ENCODE measurements at places on chromosomes 2 and 18. TPM values are rescaled to one million over a fixed set of nuclear protein-coding genes. Genes with fewer than 3 reads are reported as not detected.
A peak's percentile ranks its signal among the peaks of the same experiment; 100 is the strongest.

GRCh38 chr2:12761104-12761503 lies 44.4 kb downstream of the TRIB2 start:
- no peak for DNase-seq

DNA sequence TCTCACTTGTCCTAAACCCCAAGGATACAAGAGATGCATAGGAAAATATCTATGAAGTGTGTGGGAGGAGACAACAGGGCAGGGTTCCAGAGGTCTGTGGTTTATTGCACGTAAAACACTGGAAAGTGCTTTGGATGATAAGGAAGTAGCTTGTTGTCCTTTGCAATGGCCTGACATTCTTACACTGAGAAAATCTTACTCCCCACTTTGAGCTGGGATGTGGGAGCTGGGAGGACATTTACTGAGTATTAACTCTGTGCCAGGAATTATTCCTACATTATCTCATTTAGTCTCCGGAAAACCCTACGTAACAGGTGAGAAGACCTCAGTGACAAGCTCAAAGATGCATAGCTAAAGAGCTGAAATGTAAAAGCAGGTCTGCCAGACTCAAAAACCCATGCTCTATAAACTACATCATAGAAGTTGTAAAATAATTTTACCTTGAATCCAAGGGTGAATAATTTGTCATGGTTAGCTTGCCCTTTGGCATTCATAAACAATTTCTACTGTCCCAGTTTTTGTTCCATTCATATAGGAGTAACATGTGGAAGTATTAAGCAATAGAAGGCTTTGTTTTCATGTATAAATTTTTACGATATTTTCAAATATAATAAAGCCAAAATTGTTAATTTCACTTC lies 9.2 kb upstream of the GALNT3 start:
- no peak for DNase-seq

DNA sequence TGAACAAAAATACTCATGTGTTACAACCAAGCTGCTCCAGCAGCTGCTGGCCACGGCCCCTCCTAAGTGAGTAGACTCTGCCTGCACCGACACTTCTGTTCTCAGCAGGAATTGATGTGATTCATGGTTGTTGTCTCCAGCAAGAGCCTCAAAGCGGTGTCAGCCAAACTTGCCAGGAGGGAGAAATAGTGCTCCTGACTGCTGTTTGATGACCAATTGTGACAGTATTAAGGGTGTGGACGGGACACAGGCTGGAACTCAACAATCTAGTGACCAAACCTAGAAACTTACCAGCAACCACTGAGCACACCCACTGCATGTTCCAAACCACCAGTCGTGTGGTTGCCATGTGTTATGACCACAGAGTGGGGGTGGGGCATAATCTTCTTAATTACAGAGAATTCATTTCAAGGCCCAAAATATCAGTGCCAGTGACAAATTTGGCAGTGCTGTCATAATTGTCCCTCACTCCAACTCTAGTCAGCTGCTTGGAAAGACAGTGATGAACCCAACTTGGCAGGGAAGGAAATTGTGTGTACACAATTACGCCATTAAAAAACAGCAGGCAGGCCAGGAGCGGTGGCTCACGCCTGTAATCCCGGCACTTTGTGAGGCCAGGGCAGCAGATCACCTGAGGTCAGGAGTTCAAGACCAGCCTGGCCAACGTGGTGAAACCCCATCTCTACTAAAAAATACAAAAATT lies 30.4 kb downstream of the FBLN7 start:
- peak; percentile 68 for DNase-seq

GRCh38 chr2:131148426-131148825 lies 43.3 kb downstream of the PLEKHB2 start:
- DNase-seq: no peak

The NETO1 gene
- total RNA-seq: not detected

DNA sequence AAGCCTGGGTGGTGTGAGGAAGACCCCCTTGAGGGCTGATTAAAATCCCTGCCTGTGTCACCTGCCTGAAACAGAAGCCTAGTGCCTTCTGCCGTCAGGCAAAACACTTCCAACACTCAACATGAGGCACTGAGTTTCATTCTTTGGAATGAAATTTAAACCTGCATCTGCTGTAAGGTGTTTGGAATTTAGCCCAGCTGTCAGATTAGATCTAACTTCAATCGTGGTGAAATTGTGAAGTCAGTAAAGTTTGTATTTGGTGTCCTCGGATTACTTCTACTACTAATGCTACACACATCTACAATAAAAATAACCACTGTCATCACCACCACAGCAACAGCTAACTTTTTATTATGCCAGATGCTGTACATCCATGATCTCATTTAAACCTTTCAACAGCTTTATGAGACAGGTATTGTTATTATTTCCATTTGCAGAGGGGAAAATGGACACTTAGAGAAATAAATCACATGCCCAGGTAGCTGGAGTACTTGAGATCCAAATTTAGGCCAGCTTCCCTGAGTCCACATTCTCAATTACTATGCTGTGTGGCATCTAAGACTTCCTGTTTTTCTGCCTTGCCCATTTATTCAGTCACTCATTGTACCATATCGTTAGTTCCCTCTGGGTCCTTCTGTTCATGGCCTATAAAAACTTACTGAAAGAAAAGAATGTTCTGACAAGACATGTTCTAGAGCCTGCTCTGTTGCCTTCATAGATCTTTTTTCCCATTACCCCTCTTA lies 98.2 kb upstream of the GCFC2 start:
- DNase-seq: no peak

- no peak for DNase-seq
Measured at GRCh38 chr18:34913837-34914661, 127.2 kb upstream of the MAPRE2 start.

The PIEZO2 gene
- 7.3 TPM for total RNA-seq

The SERPINB13 gene
- not detected for total RNA-seq

GRCh38 chr18:12606592-12607315 lies 51.2 kb downstream of the SPIRE1 start:
- no peak for DNase-seq

The PID1 gene
- 83.3 TPM for total RNA-seq

- no peak for DNase-seq
Measured at GRCh38 chr2:117551858-117552257, 262.6 kb upstream of the DDX18 start.

DNA sequence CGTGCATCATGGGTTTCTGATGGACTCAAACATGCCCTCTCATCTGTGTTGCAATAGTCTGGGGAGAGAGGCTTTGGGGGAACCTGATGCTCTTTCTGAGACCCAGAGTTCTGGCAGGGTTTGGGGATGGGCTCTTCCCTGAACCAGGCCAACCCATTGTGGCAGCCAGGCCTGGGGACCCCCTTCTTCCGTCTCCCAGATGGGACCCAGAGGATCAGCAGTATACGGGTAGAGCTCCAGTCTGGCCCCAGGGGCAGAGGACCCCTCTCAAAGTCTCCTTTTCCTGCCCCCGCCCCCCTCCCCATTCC lies 333.7 kb downstream of the DYSF start:
- no peak for DNase-seq

DNA sequence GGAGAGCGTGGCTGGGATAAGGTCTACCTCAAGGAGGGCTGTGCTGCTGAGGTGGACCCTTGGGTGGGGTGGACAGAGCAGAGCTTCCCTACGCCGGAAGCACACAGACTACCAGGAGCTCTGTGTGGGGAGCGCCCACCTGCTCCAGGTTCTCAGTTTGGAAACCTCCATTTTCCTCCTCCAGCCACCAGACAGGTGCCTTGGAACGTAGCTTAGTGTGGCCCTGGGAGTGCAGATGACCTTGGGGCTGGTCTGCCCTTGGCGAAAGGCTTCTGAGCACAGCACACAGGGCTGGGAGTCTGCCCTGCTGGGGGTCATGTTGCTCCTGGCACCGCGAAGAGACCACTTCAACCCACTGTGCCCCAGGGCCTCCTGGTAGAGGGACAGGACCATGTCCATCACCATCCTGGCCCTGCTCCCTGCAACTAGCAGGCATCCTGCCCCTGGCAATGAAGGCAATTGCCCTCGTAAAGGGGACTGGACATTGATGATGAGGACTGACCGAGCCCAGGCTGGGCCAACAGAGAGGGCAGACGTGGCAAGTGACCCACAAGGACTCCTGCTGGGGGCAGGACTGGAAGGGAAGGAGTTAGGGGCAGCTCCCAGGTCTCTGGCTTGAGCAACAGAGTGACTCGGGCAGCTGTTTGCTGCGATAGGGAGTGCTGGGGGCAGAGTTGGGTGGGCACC lies 214.7 kb downstream of the CYP26B1 start:
- DNase-seq: peak; percentile 30

The ASAP2 gene
- total RNA-seq: 4.0 TPM

The BCL11A gene
- total RNA-seq: 0.50 TPM

GRCh38 chr18:35588995-35589394 lies 7.5 kb downstream of the GALNT1 start:
- DNase-seq: no peak

The PLEKHH2 gene
- total RNA-seq: 1.6 TPM

- no peak for DNase-seq
Measured at GRCh38 chr2:10977621-10978020, 65.9 kb downstream of the KCNF1 start.

DNA sequence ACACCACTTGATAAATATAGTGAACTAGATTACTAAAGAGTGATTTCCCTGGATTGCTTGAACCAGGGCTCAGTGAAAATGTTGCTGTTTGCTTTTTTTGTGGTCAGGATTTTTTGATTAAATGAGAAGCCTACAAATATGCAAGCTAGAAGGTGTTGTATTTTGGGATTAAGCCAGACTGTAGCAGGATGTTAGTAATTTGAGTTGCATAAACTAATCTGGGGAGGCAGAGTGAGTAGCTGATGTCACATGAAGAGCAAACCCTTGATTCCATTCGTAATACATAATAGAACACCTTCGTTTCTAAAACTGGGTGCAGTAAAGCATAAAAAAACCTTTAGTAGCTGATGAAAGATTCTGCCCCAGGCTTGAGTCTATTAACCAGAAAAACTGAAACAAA lies 32.0 kb downstream of the NEDD4L start:
- no peak for DNase-seq

DNA sequence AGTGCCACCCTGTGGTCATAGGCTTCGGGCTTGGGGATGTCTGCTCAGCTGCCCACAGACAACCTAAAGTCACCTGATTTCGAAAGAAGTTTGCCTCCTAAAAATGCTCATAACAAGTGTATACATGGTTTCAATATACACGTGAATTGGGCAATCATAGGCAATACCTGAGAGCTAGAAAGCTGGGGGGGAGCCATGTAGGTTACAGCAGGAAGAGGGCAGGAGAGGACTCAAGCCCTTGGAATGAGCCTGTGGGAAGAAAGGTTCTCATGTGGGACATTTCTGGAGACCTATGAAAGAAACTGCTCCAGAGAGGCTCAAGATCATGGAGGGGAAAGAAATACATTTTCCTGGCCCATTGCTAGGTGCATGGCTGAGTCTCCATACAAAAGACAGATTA lies 109.7 kb downstream of the ACOXL start:
- DNase-seq: no peak

DNA sequence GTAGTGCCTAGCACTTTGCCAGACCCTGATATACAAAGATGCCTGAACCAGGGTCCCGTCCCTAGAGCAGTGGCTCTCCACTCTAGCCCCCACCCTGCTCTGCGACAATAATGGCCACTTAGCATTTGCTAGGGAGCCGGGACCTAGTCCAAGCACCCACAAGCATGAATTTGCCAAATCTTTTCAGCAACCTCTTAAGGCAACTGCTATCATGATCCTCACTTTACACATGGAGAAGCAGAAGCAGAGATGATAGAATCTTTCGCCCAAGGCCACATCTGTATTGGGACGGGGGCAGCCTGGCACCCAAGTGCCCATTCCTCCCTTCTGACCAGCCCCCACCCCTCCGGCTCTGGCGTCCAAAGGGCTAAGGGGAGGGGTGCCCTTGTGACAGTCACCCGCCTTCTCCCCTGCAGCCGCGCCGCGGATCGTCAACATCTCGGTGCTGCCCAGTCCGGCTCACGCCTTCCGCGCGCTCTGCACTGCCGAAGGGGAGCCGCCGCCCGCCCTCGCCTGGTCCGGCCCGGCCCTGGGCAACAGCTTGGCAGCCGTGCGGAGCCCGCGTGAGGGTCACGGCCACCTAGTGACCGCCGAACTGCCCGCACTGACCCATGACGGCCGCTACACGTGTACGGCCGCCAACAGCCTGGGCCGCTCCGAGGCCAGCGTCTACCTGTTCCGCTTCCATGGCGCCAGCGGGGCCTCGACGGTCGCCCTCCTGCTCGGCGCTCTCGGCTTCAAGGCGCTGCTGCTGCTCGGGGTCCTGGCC lies 13.0 kb downstream of the SIGLEC15 start:
- peak; percentile 83 for DNase-seq

The PAX8 gene
- 0.65 TPM for total RNA-seq

The SP9 gene
- total RNA-seq: not detected

The AGXT gene
- total RNA-seq: 1,805 TPM

GRCh38 chr2:196263181-196263747 lies 91.9 kb upstream of the STK17B start:
- no peak for DNase-seq

DNA sequence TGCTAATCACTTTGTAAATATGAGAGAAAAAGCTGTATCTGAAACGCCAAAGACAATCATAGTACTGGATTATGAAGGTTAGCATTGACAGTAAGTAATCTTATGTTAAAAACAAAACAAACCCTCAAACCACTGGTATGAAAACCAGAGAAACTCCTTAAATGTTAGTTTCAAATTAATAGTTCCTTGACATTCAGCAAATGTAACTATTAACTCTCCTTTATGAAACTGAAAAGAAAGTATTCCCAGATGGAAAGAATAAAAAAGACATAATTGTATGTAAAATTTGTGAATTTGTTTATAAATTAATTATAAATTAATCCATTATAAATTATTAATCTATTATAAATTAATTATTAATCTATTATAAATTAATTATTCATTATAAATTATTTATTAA lies 12.3 kb downstream of the FASTKD1 start:
- DNase-seq: no peak

DNA sequence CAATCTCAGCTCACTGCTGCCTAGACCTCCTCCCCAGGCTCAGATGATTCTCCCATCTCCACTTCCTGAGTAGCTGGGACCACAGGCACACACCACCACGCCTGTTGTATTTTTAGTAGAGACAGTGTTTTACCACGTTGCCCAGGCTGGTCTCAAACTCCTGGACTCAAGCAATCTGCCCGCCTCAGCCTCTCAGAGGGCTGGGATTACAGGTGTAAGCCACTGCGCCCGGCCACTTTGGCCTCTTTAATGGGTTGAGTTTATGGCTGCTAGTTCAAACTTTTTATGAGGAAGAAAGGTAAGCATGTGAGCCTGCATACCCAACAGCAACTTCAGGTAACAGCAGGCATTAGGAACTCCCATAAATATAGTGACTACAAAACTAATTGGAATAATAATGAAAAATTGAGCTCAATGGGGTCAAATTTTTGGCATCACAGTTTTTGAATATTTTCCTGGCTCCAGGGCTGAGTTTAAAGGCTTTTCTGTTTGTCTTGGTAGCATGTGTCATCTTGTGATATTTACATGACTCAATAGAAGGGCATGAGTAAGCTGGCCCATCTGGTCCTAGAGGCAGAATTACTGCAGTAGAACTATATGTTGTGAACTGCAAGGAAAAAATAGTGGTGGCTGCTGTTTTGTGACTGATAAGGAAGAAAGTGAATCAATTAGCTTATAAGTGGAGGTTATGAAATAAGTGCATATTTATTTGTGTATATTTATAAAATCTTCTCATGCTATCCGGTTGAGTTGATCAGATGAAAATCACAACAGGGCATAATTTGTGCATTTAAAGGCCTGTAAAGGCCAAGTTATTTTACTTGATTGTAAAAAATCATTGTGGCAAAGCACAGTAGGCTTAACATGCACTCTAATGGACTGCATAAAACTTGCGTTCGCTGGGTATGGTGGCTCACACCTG lies 24.8 kb downstream of the GALM start:
- DNase-seq: no peak

The CD226 gene
- total RNA-seq: 1.5 TPM

The GPC1 gene
- 29.4 TPM for total RNA-seq
